Activated CD4-positive, alpha-beta memory T cell treated with anti-CD3 and anti-CD28 coated beads for 36 hours (primary cell): ENCODE measurements at places on chromosomes 3 and 15. TPM values are rescaled to one million over a fixed set of nuclear protein-coding genes. Genes with fewer than 3 reads are reported as not detected.

TRIM42 gene
- total RNA-seq: not detected

BCL2A1 gene
- 110 TPM for total RNA-seq

GHSR gene
- total RNA-seq: not detected

NANOGP8 gene
- not detected for total RNA-seq

CPEB1 gene
- total RNA-seq: 0.07 TPM

MED12L gene
- total RNA-seq: 1.5 TPM

CSPG4 gene
- total RNA-seq: not detected

DLG1 gene
- 53.3 TPM for total RNA-seq

EFCAB12 gene
- total RNA-seq: 0.45 TPM
